A673 (cell line): ENCODE measurements at places on chromosomes 3 and 15.
A peak's percentile ranks its signal among the peaks of the same experiment; 100 is the strongest.

DNA sequence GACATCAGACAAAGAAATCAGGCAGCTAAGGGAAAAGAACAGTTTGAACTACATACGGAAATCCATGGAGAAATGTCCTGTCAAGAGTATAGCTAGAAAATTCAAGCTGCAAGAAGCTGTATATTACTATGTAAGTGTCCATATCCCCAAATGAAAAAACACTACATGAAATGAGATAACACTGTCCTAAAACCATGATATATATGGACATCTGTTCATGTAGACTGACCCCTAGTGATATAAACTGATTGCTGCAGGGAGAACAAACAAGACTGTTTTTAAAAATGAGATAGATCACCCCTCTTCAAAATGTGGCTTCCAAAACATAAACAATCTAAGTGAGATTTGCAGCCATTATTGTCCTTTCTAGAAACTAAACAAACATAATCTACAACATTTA, 985.6 kb downstream of the EPHA3 start:
- DNase-seq = peak; percentile 61

DNA sequence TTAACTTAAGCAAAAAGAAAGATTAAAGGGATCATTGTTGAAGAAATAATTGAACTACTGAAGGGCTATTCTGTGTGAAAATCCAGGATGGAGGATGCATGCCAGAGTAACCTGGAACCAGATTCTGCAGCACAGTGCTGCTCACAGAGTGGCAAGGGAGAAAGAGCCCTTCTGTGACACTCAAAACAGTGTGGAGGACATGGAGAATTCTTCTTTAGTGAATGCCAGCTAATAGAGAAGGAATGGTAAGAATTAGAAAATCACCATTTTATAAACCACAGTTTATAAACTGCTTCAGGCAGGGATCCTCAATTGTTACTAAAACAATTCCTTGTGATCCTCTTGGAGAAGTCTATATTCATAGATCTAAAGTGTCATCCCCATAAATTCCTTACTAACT, 70.4 kb upstream of the ARHGEF26 start:
- no peak for DNase-seq

DNA sequence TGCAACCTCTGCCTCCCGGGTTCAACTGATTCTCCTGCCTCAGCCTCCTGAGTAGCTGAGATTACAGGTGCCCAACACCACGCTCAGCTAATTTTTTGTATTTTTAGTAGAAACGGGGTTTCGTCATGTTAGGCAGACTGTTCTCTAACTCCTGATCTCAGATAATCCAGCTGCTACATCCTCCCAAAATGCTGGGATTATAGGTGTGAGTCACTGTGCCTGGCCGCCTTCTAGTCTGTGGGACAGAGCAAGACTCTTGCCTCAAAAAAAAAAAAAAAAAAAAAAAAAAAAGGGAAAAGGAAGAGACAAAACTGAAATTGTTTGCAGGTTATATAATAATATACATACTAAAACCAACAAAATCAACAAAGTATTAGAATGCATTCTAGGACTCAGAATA, 215.2 kb downstream of the PCCB start:
- DNase-seq = no peak

DNA sequence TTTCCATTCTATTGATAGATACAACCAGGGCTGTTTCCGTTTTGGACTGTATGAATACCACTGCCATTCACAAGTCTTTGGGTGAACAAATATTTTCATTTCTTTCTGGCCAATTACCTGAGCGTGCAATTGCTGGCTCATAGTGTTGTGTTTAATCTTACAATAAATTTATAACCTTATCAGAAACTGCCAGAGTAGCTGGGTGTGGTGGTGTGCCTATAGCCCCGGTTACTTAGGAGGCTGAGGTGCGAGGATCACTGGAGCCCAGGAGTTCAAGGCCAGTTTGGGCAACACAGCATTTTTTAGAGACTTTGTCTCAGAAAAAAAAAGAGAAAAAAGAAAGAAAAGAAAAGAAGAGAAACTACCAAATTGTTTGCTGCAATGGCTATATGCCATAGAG, 5.4 kb upstream of the SLC6A6 start:
- no peak for DNase-seq

- no peak for DNase-seq
Measured at GRCh38 chr15:37046876-37047614, 53.3 kb downstream of the MEIS2 start.

GRCh38 chr3:133939463-133939835, 43.8 kb upstream of the RAB6B start:
- no peak for DNase-seq

DNA sequence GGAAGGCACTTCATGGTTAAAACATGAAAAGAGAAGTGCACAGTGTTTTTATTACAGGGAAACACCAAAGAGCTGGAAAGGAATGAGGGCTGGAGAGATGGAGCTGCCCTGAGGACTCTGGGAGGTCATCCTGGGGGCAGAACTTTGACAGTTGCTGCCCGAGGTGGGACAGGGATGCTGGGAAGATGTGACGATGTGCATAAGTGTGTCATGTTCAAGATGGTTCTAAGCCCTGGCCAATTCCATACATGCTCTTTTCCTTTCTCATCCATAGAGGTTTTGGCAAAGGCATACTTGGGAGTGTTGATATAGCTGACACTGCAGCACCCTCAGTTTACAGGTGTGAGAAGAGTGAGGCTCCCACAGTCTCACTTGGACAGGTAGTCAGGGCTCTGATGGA, 23.8 kb downstream of the LPP start:
- DNase-seq = no peak

GRCh38 chr3:30269751-30270445, 336.5 kb upstream of the TGFBR2 start:
- no peak for DNase-seq

GRCh38 chr15:48090115-48090514, 30.7 kb upstream of the SLC24A5 start:
- DNase-seq = no peak

DNA sequence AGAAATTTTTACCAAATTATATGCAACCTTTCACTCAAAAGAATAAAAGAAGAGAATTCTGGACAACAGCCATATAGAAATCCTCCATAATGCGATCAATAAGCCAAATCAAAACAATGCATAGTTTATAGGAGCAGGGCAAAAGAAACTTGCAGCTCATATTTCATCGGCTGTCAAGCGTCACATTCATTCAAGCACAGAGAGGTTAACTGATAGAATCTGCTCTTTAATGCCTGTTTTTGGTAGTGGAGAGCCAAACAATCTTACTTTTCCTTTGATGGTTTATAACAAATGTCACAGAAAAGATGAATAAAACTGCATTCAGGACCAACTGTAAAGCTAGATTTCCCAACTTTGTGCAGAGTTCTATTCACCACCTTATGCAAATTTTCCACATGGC, 35.4 kb downstream of the PRTG start:
- DNase-seq = peak; percentile 19

GRCh38 chr3:106792716-106793115, 584.5 kb upstream of the CCDC54 start:
- DNase-seq = no peak

- no peak for DNase-seq
Measured at GRCh38 chr3:108289159-108289558, 7.2 kb upstream of the HHLA2 start.

DNA sequence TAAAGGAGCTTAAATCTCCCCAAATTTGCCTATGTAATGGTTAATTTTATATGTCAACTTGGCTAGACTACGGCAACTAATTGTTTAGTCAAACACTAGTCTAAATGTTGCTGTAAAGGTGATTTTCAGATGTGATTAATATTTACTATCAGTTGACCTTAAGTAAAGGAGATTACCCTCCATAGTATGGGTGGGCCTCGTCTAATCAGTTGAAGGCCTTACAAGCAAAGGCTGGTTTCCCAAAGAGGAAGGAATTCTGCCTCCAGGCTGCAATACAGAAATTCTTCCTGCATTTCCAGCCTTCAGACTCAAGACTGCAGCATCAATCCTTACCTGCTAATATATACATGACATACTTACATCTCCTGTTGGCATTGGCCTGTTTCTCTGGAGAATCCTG, 23.6 kb downstream of the SLC12A8 start:
- DNase-seq = no peak

- no peak for DNase-seq
Measured at GRCh38 chr3:163126115-163126514, 1629.5 kb downstream of the OTOL1 start.

DNA sequence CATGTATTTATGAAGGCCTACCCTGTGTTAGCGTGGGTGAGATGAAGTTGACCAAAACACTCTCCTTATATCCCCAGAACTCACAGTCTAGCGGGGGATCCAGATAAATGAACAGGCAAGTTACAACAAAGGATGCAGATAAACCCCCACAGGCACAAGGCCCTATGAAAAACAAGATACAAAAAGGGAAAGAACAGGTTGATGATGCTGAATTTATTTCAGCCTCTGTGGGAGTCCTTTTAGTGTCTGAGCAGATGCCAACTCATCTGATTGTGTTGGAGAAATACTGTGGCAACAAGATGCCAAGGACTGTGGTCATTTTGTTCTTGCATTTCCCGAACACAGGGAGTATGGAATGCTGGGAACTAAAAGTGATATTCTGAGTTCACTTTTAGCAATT, 300.0 kb downstream of the CHST2 start:
- DNase-seq = no peak

DNA sequence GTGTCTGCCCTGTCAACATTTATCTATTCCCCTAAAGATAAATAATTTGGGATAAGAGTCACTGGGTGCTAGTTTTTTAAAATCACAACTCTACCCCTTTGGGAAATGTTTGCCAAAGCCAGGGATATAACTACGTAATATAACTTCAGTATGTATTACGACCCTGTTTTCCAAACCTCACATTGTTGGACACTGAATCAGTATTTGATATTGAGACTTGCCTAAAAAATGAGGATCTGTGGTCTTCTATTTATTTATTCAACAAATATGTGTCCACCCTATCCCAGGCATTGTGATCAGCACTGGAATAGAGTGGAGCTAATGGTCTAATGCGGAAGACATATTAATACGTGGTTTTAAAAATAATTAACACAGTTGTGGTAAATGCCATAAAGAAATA, 4.5 kb upstream of the MGA start:
- DNase-seq = no peak

- no peak for DNase-seq
Measured at GRCh38 chr3:133448478-133449122, 48.7 kb downstream of the BFSP2 start.

- no peak for DNase-seq
Measured at GRCh38 chr3:11559816-11560633, 83.7 kb downstream of the VGLL4 start.

GRCh38 chr15:39255760-39256159, 325.1 kb upstream of the THBS1 start:
- DNase-seq = no peak

- DNase-seq = no peak
Measured at GRCh38 chr3:63470745-63471144, 181.7 kb upstream of the SNTN start.

DNA sequence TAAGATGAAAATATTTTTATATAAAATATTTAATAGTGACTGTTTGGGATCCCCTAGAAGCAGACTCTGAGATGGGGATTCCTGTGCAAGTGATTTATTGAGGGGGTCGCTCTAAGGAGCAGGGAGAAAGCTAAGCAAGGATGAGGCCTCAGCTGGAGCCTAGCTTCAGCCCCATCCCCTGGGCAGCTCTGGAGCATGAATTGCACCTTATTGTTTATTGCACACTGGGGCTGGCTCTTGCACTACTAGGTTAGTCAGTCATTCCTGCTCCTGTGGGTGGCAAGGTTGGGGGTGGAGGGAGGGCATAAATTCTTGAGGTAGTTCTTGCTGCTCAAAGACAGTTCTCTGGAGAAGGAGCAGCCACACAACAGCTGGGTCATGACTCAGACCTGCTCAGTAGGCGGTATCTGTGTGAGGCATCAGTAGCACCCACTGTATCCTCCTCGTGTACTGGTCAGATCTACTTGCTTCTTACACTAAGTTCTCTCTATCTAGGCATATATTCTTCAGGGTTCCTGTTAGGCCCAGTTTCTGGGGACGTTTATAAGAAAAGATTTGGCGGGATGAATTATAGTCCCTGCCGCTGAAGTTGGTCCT, 27.2 kb upstream of the TNFSF10 start:
- peak; percentile 21 for DNase-seq

- DNase-seq = no peak
Measured at GRCh38 chr3:149428087-149428486, 46.4 kb upstream of the TM4SF4 start.

DNA sequence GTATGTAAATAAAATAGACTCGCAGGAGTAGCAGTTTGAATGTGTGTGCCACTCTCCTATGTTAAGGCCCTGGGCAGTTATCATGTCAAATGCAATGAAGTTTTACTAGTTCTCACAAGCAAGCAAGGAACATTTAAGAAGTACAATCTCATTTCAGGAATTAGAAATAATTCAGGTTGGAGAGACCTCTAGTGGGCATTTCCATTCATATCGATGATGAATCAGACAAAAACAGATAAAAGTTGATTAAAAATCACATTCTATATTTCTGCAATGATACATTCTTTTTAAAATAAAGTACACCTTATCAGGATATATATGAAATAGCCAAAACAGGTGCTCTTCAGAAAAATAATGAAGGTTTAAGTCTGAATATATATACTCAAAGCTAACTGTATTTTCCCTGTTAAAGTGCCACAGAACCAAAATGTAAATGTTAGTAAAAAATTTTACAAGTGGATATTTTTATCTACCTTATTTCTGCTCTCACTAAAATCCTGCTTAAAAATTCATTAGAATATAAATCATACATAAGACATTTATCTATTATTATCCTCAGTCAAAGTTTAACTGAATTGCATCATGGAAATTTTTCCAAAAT, 492.4 kb upstream of the FRG2C start:
- no peak for DNase-seq

GRCh38 chr3:183829466-183829865, 4.1 kb upstream of the MAP6D1 start:
- DNase-seq = no peak

DNA sequence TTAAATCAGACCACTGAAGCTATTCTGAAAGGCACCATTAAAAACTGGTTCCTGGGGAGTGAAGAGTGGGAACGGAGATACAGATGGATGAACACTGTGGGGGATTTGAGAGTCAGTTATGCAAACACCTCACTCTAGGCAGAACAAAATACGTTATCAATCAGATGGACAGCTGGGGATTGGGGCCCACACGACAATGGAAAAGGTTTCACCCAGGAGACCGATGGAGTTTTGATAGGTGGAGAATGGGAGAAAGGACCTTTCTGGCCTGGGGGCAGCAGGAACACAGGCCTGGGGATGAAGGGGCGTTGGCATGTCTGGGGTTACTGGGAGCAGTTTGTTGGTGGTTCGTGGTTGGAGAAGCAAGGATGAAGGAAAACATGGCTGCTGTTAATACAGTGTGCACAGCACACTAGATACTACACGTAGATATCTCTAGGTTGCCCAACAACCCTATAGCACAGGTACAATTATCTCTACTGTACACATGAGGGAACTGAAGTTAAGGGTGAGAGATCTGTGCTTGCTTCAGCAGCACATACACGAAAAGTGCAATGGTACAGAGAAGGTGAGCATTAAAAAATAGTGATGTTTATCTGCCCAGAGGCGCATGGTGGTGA, 16.5 kb downstream of the ST6GAL1 start:
- no peak for DNase-seq
